ENCODE measurements at places on chromosomes 12 and 14.

DNA sequence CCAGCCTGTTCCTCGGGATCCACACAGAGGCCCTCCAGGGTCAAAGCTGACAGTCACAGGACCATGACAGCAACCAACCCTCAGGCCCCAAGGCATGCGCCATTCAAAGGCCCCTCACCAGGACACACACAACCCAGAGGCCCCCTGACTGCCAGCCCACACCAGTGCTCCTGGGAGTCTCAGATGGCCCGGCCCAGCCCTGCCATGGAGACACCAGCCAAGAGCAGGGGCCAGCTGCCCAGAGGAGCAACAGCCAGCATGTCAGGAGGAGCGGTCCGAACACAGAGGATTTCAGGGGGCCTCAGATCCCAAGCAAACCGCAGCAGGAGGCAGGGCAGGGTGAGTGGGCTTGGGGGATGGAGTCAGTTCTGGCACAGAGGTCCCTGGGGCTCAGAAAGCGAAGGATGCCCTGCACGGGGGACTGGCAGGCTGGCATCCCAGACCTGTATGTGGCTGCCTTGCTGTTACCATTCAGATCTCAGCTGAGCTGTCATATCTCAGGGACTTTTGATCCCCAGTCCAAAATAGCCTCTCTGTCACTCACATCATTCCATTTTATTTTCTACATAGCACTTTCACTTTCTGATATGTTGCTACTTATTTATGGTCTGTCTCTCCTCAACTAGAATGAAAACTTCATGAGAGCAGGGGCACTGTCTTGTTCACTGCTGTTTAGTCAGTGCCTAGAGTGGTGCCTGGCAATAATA, 4.8 kb downstream of the TMEM229B start:
- DNase-seq: no peak

DNA sequence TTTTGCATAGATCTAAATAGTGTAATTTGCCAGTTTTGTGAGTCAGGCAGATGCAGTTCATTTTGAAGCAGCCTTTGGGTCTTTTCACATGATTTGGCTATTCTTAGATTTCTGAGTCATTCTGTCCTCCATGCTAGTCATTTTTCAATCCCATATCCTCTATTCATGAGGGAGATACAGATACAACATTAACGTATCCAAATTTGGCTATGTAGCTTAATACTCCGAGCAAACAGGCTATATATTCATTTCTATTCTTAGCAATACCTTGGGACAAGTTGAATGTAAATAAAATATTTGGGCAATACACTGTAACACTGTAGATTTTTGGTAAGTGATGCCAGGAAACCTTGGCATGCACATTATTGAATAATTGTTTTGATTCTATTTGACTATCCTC, 270.7 kb upstream of the PDE3A start:
- DNase-seq: no peak

GRCh38 chr14:104253223-104253822, 114.9 kb downstream of the KIF26A start:
- DNase-seq: no peak

- DNase-seq: no peak
Observed at GRCh38 chr14:81565441-81566290, 32.0 kb upstream of the SEL1L start.

GRCh38 chr12:130354407-130354806, 16.7 kb downstream of the PIWIL1 start:
- DNase-seq: no peak

- DNase-seq: no peak
Observed at GRCh38 chr12:50960130-50960529, 7.8 kb downstream of the HIGD1C start.

- DNase-seq: no peak
Observed at GRCh38 chr12:109308534-109309380, at the start of gene FOXN4. FOXN4 (minus strand) TSS chr12:109309284; CDS start chr12:109308321, 963 bp downstream.

- DNase-seq: no peak
Observed at GRCh38 chr12:102486153-102486552, 5.8 kb upstream of the IGF1 start.

- no peak for DNase-seq
Observed at GRCh38 chr12:51915003-51915625, 7.8 kb downstream of the ACVRL1 start.

DNA sequence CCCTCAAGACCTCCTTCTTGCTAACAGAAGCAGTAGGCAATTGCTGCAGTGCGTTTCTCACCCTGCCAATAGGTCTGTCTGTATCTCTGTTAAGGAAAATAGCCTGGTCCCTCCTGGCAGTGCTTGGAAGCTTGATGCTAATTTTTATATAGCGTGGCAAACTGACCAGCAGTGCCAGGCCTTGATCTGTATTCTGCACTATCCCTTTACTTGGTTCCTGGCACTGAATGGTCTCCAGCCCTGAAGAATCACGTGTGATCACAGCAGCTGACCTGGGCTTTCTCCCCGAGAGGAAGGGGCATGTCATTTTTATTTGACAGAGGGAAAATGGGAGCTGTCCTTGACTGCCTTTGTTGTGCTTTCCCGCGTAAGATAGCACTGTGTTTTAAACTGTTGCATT, 48.7 kb upstream of the TRAF3 start:
- no peak for DNase-seq

DNA sequence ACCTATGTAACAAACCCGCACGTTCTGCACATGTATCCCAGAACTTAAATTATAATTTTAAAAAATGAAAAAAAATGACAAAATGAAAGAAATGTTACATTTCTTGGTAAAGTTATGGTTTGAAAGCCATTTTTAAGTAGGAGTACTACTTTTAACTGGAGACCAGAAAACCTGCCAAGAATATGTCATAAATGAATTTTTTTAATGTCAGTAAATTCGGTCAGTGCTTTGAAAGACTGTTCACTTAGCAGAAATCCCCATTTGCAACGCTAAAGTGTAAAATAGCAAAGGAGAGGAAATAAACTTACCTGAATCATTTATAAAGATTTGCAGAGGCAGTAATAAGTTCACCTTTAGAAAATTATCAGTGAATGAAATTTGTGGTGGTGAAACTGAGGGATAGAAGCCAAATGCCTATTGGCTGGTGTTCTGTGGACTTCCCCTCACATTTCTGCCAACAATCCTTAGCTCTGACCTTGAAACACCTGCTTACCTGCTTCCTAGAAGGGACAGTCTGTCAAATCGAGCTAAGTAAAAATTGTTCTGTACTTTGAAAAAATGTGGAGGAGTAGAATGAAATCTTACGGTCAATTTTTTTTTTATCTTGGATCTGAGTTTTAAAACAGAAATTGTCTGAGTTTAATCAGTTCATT, 714.2 kb downstream of the SLC6A15 start:
- DNase-seq: no peak

GRCh38 chr14:54116198-54116885, 159.7 kb upstream of the BMP4 start:
- no peak for DNase-seq

GRCh38 chr14:57122129-57122528, 146.6 kb downstream of the EXOC5 start:
- no peak for DNase-seq

DNA sequence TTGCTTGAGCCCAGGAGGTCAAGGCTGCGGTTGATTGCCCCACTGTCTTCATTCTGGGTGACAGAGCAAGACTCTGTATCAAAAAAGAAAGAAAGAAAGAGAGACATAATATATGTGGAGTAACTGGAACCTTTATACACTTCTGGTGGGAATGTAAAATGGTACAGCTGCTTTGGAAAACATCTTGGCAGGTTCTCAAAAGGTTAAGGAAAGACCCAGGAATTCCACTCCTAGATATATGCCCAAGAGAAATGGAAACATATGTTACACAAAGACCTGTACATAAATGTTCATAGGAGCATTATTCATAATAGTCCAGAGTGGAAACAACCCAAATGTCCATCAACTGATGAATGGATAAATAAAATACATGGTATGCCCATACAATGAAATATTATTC, 7.2 kb downstream of the RBMS2 start:
- DNase-seq: no peak

GRCh38 chr12:57470970-57471656, 8.6 kb downstream of the ARHGAP9 start:
- DNase-seq: no peak

DNA sequence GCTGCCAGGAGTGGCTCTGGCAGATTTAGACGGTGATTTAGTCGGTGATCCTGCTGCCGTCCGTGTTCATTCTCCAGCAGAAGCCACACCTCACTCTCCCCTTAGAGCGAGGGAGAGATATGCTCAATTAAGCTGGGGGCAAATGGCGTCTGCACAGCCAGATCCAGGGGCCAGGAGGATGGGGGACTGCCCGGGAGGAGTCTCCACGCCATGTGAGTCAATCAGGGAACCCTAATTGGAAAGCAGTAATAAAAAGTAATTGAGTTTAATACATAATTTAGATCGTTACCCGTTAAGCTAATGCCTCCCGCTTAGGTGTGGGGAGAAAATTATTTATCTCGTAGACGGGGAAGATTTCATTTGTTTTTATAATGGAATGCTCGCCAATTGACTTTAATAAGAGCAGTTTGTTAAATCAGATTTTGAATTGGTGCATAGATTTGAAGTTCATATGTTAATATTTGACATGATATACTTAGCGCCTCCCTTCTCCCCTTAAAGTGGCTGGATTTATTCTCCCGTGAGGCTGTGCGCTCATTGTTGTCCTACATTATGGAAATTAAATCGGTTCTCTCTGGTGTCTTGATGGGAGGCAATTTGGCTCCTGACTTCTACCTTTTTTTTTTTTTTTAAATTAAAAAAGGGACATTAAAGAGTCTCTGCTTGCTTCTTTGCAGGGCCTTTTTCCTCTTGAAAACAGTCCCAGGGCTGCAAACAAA, 104.9 kb upstream of the C14orf180 start:
- DNase-seq: no peak

DNA sequence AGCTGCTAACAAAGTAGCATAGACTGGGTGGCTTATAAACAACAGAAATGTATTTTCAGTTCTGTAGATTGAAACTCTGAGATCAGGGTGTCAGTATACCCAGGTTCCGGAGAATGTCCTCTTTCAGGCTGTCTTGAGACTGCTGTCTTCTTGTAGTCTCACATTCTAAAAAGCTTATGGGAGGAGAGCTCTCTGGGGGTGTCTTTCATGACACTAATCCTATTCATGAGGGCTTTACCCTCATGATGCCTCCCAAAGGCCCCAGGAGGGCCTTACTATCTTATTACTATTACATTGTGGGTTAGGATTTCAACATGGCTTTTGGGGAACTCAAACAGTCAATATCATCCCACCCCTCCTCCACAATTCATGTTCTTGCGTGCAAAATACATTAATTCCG, 94.3 kb downstream of the AEBP2 start:
- DNase-seq: no peak

GRCh38 chr14:55645845-55646832, 66.1 kb downstream of the KTN1 start:
- DNase-seq: no peak

DNA sequence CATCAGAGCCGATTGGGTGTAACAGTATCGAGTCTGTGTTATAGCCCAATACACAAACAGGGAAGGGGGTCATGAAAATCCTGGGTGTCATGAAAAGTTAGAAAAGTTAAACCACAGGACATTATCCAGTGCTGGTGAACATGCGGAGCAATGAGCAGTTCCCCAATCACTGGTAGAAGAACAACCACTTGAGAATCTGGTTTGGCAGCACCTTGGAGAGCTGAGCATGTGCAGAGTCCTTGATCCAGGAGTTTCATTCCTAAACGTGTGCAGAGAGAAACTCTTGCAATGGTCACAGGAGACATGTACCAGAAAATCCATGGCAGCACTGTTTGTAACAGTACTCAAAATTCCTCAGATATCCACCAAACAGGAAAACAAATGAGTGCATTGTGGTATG, 23.0 kb upstream of the JDP2 start:
- DNase-seq: no peak

DNA sequence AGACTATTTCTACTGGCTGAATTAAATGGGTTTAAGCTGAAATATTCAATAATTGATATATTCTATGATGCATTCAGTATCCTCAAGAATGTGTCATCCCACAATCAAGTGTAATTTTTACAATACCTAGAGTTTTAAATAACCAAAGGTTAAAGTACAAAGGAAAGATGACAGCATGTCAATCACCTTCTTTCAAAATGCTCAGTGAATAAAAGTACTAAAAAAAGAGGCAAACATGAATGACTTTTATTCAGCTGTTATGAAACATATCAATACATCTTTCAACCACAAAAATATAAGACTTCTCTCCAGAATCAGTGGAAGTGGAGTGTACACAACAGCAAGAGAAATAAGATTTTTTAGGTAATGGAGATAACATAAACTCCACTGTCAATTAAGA, 72.0 kb downstream of the NELL2 start:
- DNase-seq: no peak

DNA sequence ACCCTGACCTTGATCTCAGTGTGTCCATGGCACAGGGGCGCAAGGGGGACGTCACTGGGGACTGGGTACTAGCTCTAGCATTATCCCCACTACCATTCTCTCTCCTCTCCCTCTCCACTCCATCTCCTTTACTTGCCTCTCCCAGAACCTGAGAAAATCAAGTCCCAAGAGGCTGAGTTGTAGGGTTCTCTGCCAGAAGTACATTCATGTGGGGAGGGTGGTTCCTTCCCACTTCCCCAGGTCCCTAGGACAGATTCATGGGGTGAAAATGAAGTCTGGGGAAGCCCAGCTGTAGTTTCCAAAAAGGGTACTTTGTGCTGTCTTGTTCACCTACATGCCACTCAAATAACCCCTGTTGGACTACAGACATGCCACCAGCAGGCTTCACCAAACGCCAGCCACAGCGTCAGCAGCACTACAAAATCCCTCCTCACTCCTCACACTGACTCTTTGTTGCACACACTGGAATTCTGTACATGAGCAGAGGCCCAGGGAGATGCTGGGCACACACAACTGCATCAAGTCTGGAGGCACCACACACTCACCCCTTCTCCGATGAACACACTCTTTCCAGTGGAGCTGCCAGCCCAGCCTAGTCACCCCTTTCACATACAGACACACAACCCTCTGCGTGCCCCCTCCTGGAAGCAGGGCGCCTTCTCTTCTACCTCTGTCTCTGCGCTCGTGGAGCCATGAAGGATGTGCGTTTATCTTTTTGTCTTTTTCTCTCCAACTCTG, 6.9 kb downstream of the RARG start:
- no peak for DNase-seq

DNA sequence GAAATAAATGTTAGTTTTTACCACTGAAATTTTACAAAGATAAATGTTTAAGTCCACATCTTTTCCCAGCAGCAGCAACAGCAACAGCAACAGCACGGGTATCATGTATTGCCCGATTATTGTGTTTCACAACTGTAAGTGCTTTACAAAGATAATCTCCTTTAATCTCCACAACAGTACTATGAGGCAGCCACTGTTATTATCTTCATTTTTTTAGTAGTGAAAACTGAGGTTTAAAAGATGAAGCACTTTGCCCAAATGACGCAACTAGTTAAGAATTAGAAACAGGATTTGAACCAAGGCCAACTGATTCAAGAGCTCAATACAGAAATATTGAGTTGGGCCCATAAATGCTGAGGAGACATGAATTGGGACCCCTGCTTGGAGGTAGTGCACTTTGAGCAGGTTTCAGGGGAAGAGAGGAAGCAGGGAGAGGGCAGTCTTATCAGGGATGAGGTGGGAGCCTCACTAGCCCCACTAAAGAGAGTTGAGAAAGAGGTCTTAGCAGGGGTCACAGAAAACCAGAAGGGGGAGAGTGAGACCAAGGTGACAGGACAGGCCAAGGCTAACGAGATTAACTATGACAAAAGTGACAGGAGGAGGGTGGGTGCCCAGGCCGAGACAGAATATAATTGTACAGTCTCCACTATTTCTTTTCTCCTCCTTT, 15.3 kb downstream of the KRT2 start:
- DNase-seq: no peak
